ENCODE measurements at places on chromosomes 7 and 10. TPM values are rescaled to one million over a fixed set of nuclear protein-coding genes. Genes with fewer than 3 reads are reported as not detected.

Gene TMEM139
- 0.41 TPM for total RNA-seq

Gene NEUROD6
- not detected for total RNA-seq

GRCh38 chr7:37916673-37917660, at the start of gene SFRP4:
TSS of gene SFRP4 (minus strand) at chr7:37916817. CDS start at chr7:37916537, 280 bp downstream.
- DNase-seq = no peak

Gene TSPAN15
- 4.2 TPM for total RNA-seq

DNA sequence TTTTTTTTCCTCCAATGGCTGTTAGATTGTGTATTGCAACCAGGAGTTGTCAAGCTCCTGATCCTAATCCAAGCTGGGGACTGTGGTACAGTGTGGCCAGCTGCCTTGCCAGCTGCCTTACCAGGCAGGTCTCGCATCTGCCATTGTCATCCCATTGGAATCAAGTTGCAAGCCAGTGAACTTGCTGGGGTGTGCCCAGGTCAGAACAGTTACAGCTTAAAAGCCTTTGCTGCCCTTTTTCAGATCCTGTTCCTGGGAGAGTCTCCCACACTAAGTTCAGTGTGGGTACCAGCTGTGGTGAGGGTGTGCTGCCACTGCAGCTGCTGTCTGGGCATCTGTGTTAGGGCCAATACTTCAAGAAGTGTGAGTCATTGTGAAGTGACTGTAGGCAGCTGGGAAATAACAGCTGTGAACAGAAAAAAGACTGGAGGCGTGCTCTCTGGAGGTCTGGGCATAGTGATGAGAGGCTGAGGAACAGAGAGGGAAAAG, 72.8 kb downstream of the CCNY start:
- DNase-seq = no peak

DNA sequence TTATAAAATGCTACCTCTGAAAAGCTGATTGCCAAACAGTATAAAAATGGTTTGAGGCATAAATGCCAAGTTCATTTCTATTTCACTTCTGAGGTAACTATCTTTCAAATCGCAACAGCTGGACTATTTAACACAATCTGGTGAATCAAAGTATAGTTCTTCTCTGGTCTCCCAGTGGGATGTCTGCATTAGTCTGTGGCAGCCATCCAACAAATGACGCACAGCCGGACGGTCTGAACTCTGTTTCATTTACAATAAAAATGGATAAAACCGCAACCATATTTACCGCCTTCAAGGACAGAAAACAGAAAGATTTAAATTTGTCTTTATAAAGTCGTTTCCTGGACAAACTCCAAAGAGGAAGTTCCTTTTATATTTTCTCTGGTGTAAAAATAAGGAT, 41.9 kb downstream of the ENO4 start:
- DNase-seq = no peak

GRCh38 chr7:5687936-5688630, 93.4 kb downstream of the RNF216 start:
- DNase-seq = no peak

Gene PAXIP1
- 33.8 TPM for total RNA-seq

DNA sequence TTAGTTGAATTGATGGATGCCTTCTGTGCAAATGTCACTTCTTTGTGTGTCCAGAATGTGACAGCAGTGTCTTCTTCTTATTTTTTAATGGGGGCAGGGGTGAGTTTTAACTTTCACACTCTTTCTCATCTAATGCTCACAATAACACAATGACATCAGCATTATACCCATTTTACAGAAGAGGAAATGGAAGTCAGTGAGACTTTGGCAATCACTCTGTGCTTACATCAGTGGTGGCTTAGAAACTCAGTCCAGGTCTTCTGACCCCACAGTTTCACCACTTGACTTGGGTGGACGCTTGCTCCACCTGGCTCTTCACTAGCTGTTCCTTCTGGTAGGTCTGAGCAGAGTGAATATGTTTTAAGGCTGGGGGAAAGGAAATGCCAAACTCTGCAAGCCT, 124.0 kb downstream of the PRKCQ start:
- DNase-seq = no peak

DNA sequence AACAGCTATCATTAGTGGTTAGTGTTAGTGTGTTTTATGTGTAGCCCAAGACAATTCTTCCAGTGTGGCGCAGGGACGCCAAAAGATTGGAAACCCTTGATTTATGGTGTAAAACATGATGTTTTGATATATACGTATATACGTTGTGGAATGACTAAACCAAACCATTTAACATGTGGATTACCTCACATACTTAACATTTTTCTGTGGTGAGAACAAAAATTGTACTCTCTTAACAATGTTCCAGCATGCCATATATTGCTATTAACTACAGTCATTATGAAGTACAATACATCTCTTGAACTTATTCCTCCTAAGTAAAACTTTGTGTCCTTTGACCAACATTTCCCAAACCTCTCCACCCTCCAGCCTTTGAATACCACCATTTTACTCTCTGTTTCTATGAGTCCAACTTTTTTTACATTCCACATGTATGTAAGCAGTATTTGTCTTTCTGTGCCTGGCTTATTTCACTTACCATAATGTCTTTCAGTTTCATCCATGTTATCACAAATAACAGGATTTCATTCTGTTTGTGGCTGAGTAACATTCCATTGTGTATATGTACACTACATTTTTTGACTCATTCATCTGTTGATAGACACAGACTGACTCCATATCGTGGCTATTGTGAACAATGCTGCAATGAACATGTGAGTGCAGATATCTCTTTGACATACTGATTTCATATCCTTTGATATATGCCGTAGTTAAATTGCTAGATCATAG, 42.2 kb upstream of the MAGI2 start:
- DNase-seq = no peak

- peak; percentile 85 for DNase-seq
Measured at GRCh38 chr10:6973899-6974298, 393.8 kb upstream of the PRKCQ start.

- no peak for DNase-seq
Measured at GRCh38 chr10:72061491-72061890, 26.9 kb downstream of the SPOCK2 start.

- DNase-seq = no peak
Measured at GRCh38 chr7:12139416-12139815, 71.7 kb upstream of the TMEM106B start.
